H1 (cell line): ENCODE measurements at places on chromosomes 7 and 10.

DNA sequence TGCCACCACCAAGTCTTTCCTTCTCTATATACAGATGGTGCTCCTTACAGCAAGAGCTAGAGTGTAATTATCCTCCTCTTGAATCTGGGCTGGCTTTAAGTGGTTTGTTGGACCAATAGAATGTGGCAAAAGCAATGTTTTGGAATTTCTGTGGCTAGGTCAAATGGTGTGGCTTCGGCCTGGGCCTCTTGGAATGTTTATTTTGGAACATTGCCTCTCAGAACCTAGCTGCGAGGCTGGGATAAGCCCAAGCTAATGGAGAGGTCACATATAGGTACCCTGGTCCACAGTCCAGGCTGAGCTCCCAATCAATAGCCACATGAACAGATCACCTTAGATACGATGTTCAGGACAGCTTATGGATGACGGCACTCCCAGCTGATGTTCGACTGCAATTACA lies 556.7 kb downstream of the TYW1 start:
- DNase-seq, result no peak

DNA sequence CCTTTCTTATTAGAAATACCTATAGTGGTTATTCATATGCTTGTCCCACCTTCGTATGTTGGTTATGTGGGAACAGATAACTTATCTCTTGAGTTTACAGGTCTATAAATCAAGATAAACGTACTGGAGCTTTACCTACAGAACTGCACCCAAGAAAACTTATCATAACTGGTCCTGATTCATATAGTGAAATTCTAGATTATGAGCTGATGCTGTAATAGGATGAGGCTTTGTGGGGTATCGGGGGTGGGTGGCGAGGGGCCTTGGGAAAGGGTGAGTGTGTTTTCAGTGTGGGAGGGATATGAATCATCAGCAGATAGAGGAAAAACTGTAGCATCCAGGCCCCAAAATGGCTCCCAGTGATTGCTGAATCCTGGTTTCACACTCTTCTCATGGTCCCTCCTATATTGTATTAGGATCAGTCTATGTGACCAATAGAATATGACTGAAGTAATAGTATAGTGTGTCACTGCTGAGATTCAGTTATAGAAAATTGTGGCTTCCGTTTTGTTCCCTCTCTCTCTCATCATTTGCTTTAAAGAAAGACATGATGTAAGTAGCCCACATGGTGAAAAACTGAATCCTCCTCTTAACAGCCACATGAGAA lies 706.8 kb upstream of the LRRTM3 start:
- DNase-seq, result no peak

GRCh38 chr10:122657729-122658128 lies 41.9 kb downstream of the C10orf120 start:
- no peak for DNase-seq

DNA sequence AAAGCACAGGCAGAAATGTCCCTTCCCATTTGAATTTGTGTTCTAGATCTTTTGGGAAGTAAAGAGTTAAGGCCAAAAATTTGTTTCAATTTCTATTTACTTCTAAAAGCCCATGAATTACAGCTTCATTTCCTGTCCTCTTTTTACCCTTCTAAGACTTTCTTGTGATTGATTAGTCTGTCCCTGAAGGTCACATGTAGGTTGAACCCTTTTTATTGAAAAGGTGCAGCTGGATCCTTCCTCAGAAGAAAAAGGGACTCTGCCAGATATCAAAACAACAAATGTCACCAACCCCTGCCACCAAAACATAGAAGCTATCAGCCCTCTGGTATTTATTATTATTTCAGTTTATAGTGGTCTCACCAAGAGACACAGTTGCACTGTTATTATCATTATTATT lies 424.9 kb upstream of the DPP6 start:
- DNase-seq, result no peak

DNA sequence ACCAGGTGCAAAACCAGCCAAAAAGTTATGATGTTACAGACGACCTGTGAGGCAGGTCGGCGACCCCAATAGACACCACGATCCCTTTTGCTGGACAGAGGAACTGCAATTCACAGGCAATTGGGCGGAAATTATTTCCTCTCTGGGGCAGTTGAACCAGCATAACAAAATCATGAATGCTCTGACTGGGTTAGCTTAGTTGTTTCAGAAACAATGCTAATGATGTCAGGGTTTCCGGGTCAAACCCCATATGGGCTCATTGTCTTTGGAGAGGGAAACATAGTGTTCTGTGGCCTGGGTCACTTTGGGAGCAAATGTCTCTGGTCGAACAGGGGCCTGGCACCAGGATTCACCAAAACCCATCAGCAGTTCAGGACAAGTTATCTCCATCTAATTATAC lies 669.1 kb upstream of the NRP1 start:
- DNase-seq, result no peak

- DNase-seq, result no peak
Measured at GRCh38 chr7:64045301-64046040, at the start of gene ZNF727. TSS of gene ZNF727 (plus strand) at chr7:64045434. CDS start at chr7:64045622, 188 bp downstream.

DNA sequence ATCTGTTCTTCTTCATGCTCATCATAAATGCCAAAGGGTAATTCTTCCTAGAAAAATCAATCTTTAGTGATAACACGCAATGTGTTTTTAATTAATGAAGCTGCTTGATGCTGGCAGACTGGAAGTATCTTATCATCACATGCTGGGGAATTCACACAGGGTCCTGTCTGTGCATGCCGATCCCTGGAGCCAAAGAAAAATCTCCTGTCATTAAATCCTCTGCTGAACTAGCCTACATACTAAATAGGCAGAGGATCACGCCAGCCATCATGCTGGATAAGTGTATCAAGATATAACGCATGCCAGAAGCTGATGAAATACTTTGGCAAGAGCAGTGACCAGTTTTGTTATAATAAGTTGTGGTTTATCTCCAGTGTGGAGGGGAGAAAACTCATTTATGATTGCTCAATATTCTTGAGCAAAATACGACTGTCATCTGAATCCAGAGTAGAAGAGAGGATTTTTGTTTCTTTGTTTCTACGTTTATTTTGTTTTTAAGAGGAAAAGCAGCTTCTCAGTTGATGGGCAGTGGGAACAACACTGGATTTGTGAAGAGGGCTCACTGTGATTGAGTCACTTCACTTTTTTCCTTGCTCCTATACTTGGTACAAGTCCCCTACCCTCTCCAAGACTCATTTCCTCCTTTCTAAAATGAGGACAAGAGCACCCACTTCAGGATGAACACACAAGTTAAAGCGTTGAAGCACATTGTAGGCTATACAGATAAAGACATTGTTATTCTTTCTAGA lies 649.1 kb downstream of the TNS3 start:
- no peak for DNase-seq

- DNase-seq, result no peak
Measured at GRCh38 chr7:46133751-46134150, 212.7 kb upstream of the IGFBP3 start.

DNA sequence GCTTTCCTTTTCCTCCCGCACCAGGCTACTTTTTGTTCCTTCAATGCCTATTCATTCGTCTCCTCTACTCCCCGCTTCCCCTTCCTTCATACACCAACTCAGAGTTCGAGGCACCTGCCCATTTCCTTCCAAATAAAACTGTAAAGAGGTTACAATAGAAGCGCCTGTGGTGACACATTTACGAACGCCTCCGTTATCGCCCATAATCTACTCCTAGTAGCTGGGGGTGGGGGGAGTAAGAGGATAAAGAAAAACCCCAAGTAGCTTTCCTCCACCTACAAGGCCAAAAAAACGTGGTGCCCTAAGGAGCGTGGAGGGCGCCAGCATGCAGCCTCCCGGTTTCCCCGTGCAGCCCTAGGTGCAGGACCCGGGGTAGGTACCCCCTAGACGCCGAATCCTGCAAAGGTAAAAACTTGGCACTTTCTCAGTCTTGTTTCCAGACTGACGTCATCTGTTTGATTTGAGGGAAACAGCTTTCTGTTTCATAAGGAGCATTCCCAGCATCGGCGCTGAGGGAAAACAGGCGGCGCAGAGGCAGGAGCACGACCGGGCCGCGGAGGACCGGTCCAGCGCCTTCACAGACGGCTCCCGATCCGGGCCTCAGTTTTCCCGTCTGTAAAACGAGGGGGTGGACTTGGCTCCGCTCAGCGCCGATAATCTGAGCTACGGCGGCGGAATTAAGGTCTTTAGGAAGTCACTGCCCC lies 922 bp downstream of the PPA1 start:
- DNase-seq, result peak; percentile 52

DNA sequence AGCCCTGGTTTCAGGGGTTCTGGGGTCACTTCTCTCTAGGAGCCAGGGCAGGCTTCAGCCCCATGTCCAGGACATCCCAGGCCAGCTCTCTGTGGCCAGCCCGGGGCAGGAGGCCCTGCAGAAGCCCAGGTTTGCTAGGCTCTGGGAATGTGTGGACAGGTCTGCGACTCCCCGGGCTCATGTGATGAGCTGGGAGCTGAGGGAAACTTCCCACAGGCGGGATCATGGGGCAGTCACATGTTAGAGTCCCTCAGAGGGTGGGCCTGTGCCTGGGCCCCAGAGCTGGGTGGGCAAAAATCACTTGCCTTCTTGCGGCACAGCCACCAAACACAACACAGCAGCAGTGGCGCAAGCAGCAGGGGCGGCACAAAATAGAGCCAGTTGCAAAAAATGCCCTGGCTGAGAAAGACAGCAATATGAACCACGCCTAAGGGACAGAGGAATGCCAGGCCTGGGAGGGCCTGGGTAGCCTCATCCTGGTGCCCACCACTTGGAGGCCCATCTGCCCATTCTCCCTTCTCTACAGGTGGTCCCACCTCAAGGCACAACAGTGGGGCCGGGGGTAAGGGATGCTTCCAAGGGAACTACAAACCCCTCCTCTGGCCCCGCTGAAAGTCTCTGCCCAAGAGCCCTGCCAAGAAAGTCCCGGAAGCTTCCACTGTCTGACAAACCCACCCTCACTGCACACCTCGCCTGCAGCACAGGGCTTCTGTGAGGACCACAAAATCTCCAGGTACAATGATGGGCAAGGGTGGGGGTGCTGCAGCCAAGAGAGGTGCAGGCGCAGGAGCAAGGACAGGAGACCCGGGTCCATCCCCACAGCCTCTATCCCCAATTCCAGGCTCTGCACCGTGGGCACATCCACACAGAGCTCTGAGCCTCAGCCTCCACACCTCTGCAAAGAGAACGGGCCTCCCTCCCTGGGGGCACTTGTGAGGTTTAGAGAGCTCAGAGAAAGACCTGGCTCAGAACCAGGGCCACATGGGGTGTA lies 34.6 kb upstream of the ANTXRL start:
- DNase-seq, result peak; percentile 44

GRCh38 chr7:26978146-26978545 lies 113.8 kb upstream of the SKAP2 start:
- DNase-seq, result no peak

DNA sequence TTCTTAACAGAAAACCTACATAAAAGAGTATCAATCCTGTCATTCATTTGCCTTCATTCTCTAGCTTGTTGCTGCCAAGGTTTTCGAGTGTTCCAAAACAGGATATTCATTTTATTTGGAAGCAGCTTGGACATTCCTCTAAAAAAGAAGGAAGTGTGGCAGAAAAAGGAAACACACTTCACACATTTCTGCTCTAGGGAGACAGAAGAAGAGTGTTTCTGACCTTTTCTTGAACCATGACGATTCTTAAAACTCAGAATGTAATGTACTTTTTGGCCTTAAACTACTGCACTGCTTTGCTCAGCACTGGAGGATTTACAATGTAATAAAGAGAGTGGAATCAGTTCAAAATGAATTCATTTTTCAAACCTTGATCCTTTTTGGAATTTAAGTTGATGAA lies 81.3 kb downstream of the SEMA3A start:
- DNase-seq, result no peak

DNA sequence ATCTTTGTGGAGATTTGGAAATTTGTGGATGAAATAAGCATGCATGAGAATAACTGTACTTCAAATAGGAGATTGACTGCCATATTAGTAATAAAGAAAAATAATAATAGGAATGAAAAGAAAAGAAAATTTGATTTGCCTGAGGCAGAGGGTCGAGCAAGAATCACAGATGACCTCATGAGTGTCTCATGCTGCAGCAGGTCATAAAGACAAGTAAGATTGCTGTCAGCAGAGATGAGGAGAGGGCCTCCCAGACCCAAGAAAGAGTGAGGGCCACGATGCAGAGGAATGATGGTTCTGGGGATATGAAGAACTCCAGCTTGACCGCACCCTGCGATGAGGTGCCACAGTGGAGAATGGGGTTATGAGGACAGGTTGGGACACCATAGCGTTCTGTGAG lies 39.2 kb downstream of the TOMM7 start:
- no peak for DNase-seq

DNA sequence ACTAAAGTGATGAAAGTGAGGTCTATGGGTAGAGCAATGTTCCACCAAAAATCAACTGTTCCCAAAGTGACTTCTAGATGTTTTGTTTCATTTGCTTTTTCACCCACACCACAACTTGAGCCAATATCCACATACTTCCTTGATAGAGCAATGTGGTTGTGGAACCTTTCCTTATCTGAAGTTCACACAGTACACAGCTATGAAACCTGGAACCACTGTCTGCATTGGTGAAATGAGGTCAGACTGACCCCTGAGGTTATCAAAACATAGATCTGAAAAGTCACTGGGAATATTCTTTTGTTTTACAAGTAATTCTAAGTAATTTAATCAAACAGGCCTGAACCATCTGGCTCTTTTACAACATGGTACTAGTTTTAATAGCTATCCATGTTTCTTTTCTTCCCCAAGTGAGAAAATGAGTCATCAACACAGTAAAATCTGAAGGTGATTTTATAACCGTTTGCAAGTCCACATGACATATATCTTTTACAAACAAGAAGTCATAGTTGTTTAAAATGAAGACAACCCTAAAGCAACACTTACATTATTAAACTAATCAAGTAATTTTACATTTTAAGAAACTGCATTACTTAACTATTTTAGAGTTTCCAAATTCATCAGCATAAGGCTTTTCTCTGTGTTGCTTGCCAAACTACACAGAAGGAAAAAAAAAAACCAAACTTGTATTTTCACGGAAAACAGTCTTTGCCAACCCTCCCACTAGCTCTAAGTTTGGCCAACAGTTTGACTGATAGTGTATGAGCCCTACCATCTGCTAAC lies 80.3 kb downstream of the LRRC17 start:
- DNase-seq, result no peak

GRCh38 chr10:77360835-77361234 lies 276.8 kb downstream of the KCNMA1 start:
- DNase-seq, result no peak

GRCh38 chr7:44541028-44541869 lies at the start of gene NPC1L1:
TSS of gene NPC1L1 (minus strand) at chr7:44541330. CDS start at chr7:44541259, 71 bp downstream.
- DNase-seq, result no peak

GRCh38 chr7:4230352-4230751 lies 451.7 kb upstream of the FOXK1 start:
- no peak for DNase-seq

- no peak for DNase-seq
Measured at GRCh38 chr10:71666639-71667386, 52.8 kb downstream of the C10orf105 start.

GRCh38 chr10:116688241-116688711 lies 54.1 kb downstream of the HSPA12A start:
- DNase-seq, result no peak
